GM12865 (cell line): ENCODE measurements at places on chromosomes 7 and 10.

GRCh38 chr7:98200364-98200763 is 10.9 kb upstream of the BHLHA15 start:
- DNase-seq = peak; percentile 88

GRCh38 chr7:117088623-117089194 is 135.4 kb downstream of the ST7 start:
- no peak for DNase-seq

- no peak for DNase-seq
These were observed 1.8 kb downstream of the LAMB1 start for GRCh38 chr7:108000875-108001763.

DNA sequence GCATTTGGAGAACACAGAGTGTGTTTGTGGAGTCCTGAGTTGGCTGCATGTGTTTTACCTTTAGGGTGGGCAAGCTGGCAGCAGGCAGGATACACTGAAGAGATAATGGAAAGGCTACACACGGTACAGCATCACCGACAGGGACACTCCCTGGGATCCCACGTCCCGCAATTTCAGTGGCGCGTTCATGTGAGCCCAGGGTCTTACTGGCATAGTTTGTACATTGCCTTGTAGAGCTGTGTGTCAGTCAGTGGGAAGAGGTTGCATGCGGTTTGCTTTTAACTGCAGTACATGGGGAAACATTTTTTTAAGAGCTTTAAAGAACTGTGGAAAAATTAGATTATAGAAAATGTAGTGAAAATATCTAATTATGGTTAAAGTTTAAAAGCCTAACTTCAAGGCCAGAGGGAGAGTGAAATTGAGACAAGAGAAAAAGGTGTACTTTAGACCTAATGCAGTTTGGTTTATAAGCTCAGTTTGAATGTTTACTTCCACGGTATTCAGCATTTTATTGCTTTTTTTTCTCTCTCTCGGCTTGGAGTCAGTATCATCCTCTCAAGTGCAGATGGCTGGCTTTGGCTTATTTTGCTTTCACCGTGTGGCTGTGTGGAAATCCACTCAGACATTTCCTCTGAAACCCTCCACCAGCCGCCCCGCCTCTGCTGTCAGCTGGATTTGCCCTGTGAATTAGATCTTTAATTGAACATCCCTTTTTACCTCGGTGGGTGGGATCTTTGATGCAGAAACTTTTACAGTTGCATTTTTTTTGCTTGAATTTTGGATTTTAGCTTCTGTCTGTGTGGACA is 364.2 kb upstream of the COBL start:
- DNase-seq = no peak

- peak; percentile 24 for DNase-seq
These were observed 55.7 kb downstream of the CELF2 start for GRCh38 chr10:11073410-11073809.

DNA sequence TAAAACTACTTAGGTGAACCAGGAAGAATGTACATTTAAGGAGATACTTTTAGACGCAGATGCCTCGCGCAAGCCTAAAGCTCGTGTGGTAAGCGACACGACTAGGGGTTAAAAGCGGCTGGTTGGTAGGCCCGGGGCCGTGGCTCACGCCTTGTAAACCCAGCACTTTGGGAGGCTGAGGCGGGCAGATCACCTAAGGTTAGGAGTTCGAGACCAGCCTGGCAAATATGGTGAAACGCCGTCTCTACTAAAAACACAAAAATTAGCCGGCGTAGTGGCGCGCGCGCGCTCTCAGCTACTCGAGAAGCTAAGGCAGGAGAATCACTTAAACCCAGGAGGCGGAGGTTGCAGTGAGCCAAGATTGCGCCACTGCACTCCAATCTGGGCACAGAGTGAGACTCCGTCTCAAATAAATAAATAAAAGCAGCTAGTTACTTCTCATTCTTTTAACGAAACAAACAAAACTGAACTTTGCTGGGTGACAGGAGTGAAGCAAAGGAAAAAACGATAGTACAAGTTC is 879 bp downstream of the NUDT5 start:
- peak; percentile 34 for DNase-seq

DNA sequence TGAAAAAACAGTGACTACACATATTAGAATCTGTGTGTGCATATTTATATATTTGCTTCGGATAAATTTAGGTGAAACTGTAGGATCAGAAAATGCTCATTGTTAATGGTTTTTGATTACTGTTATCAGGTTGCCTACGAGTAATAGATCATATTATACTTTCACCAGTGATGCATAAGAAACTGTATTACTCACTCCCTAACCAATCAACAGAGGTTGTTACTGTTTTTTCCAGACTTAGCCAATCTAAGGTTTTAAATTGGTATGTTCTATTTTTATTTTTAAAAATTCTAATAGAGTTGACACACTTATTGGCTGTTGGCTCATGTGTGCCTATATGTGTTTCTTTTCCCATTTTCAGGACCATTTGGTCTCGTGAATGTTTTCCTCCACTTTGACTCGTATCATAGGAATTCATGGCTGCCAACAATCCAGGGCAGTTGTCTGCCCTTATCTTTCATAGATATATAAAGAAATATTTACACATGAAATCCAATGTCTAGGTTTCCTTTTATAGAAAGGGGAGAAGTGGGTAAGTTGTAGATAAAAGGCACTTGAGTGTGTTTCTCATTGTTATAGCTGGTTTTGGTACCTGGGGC is 59.2 kb downstream of the ANLN start:
- no peak for DNase-seq

GRCh38 chr10:97165499-97165898 is 20.3 kb downstream of the SLIT1 start:
- no peak for DNase-seq

DNA sequence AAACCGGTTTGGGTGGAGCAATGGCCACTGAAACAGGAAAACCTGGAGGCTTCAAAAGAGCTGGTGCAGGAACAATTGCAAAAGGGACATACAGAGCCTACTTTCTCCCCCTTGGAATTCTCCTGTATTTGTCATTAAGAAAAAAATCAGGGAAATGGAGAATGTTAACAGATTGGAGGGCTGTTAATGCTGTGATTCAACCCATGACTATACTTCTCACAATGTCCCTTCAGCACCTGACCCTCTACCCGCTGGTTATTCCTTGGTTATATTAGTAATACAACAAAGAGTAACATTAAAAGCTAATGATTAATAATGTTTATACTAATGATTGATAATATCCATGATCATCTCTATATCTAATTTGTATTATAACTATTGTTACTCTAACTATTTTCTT is 34.4 kb upstream of the AKR1C2 start:
- no peak for DNase-seq

- DNase-seq = peak; percentile 53
These were observed 30.0 kb upstream of the TES start for GRCh38 chr7:116180302-116180701.

DNA sequence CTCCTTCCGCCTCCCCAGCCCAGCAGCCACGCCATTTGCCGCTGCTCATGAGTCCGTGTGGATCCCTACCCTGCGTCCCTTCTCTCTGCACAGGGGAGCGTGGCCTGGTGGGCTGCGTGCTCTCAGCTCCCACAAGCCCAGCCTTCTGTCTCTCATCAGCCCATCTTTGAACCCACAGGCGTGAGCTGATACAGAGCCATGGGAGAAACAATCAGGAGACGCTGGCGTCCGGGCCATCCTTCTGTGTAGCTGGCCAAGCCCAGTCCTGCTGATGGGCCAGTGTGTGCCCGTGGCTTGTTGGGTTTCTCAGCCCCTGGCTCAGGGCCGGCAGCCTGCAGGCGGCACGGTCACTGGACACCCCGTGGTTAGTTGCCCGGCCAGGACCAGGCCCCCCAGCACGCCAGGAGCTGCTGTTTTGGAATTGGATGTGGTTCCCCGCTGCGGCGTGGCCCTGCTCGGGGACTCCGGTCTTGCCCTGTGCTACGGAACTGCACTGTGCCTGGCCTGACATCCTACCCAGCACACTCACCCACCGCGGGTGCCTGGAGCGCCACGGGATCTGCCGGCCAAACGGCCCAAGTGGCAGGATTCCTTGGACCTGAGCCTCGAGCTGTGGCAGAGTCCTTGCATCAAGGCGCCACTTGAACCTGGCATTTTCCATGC is 88.9 kb downstream of the ELFN1 start:
- DNase-seq = no peak

- no peak for DNase-seq
These were observed 7.7 kb downstream of the DRGX start for GRCh38 chr10:49388161-49388560.

- DNase-seq = no peak
These were observed 251.0 kb downstream of the MALRD1 start for GRCh38 chr10:19299645-19300044.
